Stimulated activated effector memory CD8-positive, alpha-beta T cell treated with anti-CD3 and anti-CD28 coated beads, Interleukin-12 subunit alpha, Interleukin-12 subunit beta, amount 100 ng/mL, for 72 hours (primary cell): ENCODE measurements at places on chromosomes 11 and 22.

- no peak for DNase-seq
Measured at GRCh38 chr22:26835023-26835422, 177.6 kb downstream of the MIAT start.

DNA sequence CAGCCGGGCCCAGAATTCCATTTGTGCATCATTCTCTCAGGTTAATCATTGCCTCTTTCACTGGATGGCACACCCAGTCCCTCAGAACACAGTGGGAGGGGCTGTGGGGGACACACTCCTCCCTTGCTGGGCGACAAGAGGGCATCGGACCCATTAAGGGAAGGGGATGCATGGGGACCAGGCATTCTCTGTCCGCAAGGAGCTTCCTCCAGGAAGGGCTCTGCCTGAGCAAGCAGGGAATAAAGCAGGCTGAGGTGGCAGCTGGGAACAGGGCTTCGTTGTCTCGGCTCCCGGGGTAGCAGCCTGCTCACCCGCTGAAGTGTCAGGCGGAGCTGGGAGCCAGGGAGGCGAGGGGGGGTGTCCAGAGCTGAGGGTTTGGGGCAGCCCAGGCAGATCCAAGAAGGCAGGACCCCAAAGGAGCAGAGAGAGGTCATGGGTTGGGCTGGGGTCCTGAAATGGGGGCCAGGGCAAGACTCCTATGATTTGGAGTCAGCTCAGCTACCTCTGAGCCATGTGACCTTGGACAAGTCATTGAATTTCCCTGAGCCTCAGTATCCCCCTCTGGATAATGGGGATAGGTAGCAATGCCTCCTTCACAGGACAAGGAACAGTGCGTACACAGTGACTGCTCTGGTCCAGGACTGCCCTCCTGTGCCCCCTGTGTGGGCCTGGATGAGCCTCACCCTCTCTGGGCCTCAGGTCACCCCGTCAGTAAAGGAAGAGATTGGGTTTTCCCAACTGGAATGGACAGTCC is 1.4 kb downstream of the GAL3ST1 start:
- no peak for DNase-seq

DNA sequence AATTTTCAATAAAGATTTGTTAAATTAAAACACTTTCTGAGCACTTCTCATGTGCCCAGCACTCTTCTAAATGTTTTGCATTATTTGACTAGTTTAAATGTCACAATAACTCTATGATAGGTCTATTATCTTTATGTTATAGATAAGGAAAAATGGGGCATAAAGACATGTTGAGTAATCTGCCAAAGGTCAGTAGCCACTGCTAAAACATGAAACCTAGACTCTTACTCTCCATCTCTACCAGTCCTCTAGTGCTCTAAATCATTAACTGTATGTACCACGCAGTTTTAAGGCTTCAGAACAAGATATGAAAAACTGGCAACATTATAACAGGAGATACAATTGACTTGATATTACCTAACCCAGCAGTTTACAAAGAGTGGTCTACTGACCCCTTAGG is 6.9 kb downstream of the RAB6A start:
- no peak for DNase-seq

DNA sequence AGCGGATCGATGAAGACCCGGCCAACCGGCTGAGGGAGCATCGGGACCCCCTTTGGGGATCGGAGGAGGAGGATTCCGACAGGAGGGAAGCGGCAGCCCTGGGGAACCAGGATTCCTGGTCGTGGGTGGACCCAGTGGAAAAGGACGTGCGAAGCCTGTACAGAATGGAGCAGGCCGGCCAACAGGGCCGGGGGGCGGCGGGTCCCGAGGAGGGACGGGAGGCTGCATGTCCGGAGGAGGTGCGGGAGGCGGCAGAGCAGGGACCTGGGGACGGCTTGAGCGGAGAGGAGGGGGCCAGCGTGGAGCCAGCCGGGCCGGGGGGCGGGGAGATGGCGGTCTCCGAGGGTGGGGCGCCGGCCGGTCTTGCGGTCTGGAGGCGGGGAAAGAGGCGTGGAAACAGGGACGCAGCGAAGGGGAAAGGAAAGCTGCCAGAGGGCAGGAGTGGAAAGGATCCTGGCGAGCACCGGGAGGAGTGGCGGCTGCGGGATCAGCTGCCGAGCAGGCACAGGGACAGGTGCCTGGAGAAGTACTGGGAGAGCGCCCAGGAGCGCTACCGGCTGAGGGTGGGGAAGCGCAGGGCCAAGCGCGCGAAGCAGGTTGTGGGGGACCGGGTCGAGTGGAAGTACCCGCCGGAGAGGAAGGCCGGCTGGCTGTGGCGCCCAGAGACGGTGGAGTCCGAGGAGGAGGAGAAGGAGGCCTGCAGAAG is at the start of gene ANO5:
Gene ANO5, plus strand, starts transcription at position 444 of the 706 bp plus-strand sequence. CDS start 408 bp downstream, outside the sequence.
- DNase-seq, result no peak

DNA sequence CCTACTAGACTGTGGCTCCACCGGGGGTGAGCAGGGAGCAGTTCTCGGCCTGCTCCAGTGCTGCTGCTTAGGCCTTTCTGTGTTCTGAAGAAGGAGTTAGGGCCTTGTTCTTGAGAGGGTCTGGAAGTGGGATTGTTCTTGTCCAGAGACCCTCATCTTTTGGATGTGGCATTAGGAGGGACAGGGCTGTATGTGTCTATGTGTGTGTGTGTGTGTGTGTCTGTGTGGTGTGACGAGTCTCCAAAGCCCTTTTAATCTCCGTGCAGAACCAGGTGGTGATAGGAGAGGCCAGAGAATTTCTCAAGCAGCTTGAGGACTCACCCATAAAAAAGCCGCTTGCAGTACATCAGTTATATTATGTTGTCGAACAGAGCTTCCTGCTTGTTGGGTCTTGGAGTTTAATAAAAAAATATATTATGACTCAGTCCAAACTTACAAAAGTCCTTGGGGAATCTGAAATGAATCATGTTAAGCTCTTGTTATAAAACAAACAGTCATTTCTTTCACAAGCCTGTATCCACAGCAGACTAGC is 196.5 kb downstream of the TENM4 start:
- no peak for DNase-seq
